Diencephalon (tissue), 1 donor: ENCODE measurements at places on chromosomes 5 and 9. TPM values are rescaled to one million over a fixed set of nuclear protein-coding genes. Genes with fewer than 3 reads are reported as not detected.

Gene OLFM1
- total RNA-seq = 347 TPM

Gene NUTM2F
- not detected for total RNA-seq

Gene PCDHB9
- total RNA-seq = 9.2 TPM

Gene GABRA6
- 0.23 TPM for total RNA-seq

Gene ACER2
- 7.4 TPM for total RNA-seq

Gene ARHGEF39
- 0.46 TPM for total RNA-seq

Gene POU5F2
- 3.7 TPM for total RNA-seq

Gene GGTA1
- total RNA-seq = 3.5 TPM

Gene LMAN2
- 90.0 TPM for total RNA-seq

Gene ERCC6L2
- 174 TPM for total RNA-seq

Gene ROR2
- total RNA-seq = 2.3 TPM
